ENCODE measurements at places on chromosomes 3 and 15.

GRCh38 chr15:78110916-78111475 is 18.6 kb downstream of the SH2D7 start:
- DNase-seq, result no peak

DNA sequence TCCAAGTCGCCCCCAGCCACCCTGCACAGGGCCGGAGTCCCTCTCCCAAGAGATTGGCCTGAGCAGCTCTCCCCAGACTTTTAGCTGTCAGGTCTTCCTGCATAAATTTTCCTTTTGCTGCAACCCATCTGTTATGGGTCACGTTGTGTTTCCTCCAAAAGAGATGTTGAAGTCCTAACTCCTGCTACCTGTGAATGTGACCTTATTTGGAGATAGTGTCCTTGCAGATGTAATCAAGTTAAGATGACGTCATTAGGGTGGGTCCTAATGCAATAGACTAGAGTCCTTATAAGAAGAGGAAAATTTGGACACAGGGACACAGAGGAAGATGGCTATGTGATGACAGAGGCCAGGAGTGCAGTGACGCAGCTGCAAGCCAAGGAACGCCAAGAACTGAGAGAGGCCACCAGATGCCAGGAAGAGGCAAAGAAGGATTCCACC is 13.2 kb upstream of the SLC6A6 start:
- no peak for DNase-seq

DNA sequence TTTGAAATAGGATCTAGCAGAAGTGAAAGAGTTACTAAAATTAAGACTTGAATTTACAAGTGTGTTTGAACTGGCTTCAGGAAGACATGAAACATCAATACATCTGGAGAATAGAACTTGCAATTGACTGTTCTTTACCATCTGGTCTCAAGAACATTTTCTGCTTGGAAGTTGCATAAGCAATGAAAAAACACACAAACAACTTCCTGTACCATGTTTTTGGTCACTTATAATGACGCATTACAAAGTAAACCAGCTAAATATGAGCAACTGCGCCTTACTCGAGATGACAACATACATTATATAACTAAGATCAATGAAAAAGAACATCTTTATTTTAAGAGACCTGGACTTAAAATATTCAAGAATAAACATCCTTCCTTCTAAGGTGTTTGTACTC is 112.5 kb downstream of the TIGIT start:
- DNase-seq, result no peak

- peak; percentile 46 for DNase-seq
These were observed 29.5 kb upstream of the ZNF710 start for GRCh38 chr15:89971592-89971997.

DNA sequence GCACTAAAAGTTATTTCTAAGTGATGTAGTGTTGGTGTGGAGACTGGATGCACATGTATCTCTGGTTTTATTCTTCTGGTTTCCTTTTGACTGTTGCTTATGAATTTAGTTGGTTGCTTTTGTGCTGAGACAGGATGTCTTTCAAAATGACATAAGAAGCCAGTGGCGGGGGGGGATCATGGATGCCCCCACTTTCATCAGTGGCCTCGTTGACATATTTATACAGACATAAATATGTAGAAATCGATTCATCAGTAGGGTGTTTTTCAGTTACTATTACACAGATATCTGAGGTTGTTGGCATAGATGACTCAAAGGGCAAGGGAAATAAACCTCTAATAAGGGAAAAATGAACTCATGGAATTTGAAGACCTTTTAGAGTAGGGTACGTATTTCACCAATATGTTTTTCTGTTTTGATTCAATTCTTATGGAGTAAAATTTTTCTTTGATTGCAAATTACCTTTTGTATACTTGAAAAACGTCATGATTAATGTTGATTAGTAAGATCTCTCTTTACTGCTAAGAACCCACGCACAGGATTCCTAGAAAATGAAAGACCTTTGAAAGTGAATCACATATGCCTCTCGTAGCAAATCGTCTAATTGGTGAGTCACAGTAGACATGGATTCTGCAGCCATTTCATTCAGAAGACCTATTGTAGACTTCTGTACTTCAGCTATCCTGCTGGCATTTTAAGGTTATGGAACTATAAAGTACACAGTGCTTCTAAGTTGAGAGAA is 97.4 kb upstream of the RBMS3 start:
- peak; percentile 18 for DNase-seq

GRCh38 chr3:16061491-16061890 is 113.0 kb upstream of the GALNT15 start:
- DNase-seq, result no peak

DNA sequence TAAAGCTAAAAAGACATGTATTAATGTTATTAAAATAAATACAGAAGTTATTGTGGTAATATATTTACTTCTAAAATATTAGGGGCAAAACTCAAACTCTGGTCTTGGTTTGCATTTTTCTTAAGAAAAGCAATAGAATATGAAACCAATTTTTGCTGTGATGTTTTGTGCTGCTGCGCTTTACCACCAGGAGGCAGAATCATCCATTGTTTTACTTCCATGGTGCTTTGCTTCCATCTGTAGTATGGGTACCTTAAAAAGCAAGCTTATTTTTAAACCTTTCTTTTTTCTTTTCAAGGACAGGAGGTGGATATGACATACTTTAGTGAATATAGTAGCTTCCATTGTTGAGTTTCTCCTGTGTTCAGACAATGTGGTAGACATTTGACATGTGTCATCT is 46.6 kb upstream of the MRPL3 start:
- no peak for DNase-seq

- DNase-seq, result no peak
These were observed 5.6 kb downstream of the LIMD1 start for GRCh38 chr3:45599984-45600650.

- DNase-seq, result no peak
These were observed 34.1 kb upstream of the HACD2 start for GRCh38 chr3:123618768-123619484.

DNA sequence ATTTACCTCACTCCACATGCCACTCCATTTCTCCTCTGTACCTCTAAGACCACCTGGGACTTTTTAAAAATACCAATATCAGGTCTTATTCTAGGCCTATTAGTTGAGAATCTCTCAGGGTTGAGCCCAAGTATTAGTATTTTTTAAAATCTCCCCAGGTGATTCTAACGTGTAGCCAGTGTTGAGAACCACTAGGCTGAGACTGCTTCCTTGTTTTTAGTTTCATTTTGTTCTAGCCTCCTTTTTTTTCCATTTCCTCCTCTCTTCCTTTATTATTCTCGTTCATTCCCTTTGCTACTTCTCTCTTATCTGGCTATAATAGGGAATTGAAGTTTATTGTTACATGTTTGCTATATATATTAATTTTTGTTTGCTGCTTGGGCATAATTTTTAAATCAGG is 217.8 kb upstream of the CD96 start:
- DNase-seq, result no peak

DNA sequence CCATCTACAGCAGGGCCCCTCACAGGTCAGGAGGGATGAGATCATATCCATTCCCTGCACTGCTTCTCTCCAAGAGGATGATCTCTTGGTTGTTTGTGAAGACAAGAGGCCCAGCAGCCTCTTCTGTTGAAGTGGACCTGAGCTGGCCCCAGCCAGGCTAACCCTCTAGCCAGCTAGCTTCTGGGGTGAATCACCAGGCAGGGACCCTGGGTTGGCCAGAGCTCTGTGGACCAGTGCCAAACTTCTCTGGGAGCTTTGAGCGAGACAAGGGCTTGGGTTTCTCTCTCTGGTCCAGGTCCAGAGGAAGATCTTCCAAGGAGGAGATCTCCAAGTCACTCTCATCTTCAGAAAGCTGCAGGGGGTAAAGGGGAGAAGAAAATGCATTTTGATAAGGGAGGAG is 52.7 kb downstream of the CLDN18 start:
- DNase-seq, result no peak

DNA sequence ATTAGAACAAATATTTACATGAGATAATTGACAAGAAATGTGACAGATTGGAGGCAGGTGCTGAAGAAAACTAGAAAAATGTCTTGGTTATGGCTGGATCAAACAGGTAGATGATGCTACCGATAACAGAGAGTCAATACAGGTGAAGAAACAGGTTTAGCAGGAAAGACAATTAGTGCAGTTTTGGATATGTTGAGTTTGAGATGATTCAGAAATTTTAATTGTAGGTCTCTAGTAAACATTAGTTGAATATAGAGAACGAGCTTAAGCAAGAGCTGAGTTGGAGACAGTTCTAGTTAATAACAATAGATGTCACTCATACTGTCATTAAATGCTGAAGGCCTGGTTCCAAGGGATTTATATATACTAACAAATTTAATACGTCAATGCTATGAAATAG is 524.4 kb downstream of the NSUN3 start:
- no peak for DNase-seq

GRCh38 chr3:18901571-18901970 is 246.7 kb upstream of the KCNH8 start:
- no peak for DNase-seq
